ENCODE measurements at places on chromosomes 16 and 17.

GRCh38 chr17:44350733-44351226 is 5.7 kb downstream of the GRN start:
- peak; percentile 71 for DNase-seq

- no peak for DNase-seq
Measured at GRCh38 chr17:57062865-57063264, 22.2 kb upstream of the AKAP1 start.

DNA sequence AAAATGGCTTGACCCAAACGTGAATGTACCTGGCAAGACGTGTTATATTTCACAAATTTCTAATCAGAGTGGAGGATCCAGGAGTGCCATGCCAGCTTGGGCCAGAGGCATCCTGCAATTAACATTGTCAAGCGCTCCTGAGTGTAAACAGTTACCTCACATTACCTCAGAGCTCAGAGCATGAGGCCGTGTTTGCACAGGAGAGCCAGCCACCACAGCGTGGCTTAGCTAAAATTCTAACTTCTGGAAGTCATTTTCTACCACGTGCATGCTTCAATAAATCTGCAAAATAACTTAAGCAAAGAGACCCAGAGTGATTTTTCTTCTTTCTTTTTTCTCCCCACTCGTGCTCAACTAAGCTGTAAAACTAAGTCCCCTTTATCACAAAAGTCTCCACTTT is 769.0 kb downstream of the KCNJ2 start:
- peak; percentile 71 for DNase-seq

GRCh38 chr17:62631936-62632924 is 4.8 kb downstream of the MRC2 start:
- no peak for DNase-seq

DNA sequence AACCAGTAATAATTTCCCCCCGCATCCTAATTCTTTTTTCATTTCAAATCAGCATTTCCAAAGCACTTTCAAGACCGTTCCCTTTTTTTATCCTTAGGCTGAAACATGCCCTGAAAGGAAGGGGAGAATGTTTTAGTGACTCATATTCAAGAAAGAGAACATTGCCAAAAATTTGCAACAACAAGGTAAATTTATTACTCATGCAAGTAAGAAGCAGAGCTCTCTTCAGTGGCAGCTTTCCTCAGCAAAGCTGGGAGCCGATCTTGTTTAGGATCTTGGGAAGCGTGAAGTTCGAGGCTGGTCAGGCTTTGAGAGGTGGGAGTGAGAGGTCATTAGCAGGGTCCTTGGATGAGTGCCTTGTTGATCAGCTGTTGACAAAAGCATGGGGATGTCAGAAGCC is 129.5 kb downstream of the PRKCA start:
- DNase-seq = no peak

Measured in left lobe of liver (tissue), 2 donors.